KBM-7 (cell line): ENCODE measurements at places on chromosomes 3 and 15.

GRCh38 chr3:56254835-56255234 lies 213.4 kb downstream of the ERC2 start:
- no peak for DNase-seq

DNA sequence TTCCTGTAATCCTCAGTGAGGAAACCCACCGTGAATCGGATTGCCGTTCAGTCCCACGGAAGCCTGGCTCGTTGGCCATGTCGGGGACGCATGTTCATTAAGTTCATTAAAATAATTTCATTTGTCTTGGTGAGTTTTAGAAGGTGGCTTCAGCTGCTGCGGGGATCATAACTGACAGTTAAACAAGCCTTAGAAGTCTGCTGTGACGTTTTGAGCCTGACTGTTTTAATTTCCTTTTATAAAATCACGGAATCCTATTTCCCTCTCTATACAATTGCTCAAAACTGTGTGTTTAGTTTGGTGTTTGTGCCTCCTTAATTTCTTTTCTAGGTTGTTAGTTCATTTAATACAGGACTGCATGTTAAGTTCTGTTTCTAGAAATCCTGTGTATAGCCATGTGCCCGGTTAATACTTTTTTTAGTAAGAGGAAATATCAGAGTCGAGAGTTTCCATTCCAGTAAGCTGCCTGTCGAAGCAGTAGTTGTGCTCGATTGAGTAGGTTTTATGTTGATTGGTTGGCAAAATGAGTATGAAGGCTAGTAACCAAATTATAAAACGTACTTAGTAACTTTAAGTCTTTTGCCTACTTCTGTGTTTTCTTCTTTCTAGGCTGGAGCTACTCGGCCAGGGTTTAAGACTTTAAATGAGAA lies 705 bp downstream of the NIPA2 start:
- peak; percentile 37 for DNase-seq

DNA sequence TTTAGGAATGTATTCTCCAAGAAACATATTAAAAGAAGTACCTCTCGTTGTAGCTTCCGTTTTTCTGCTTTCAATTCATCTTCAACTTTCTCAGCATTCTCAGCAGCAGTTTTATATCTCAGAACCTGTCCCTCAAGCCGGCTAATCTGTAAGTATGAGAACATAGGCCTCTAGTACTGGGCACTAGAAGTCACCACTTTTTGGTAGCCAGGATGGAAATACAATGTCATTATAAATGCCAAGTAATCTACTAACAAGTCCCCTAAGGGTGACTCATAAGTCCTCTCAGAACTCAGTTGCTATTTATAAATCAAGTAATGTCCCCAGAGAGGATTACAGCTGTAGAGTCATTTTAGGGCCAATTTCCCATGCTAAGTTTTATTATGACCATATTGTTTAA lies 61.1 kb downstream of the MLH1 start:
- DNase-seq: peak; percentile 9

DNA sequence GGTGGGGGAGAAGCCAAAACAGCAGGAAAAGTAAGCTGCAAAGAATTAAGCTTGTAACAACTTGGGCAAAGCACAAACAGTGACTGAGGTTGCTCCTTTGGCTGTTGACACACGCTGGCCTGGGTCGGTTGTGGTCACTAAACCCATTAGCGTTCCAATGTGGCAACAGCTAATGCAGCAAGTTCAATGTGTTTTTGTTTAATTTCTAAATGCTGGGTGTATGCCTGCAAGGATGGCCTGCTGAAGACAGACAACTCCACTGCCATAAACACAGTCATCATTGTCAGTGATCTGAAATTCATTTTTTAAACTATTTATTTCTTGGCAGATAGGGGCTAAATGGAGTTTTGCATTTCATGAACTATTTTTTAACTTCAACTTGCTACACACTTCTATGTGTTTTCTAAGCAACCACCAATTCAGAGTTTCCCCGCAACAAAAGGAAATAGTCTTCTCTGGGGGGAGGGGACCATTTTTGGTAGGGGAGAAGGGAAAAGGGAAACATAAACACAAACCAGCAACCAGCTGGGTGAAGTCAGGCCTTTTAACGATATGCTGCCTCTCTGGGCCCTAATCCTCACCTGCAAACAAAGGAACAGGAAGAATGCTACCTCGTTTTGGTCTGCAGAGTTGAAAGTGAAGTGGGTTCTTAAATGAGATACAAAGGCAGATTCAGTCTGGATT lies 34.8 kb upstream of the WNT5A start:
- no peak for DNase-seq

- DNase-seq: no peak
These were observed 30.7 kb downstream of the GTPBP8 start for GRCh38 chr3:113021471-113021870.

DNA sequence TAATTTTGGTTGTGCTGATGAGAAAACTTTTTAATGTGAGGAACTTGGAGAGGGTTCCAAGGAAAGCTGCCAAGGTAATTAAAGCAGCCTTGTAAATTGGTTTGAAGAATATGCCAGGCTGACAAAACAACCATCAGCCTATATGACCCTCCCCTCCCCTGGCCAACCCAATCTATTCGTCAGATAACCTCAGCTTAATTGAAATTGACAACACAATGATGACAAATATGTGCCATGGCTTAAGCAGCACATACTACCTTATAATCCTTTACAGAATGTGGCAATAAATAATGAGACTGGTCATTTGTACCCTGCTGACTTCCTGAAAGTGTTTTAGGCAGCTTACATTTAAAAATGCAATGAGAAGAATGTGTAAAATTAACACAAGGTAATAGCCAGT lies 118.2 kb downstream of the EFHB start:
- DNase-seq: no peak

GRCh38 chr15:67792250-67792942 lies 32.9 kb upstream of the SKOR1 start:
- DNase-seq: no peak

- no peak for DNase-seq
These were observed 7.5 kb downstream of the EXOSC7 start for GRCh38 chr3:44983484-44983941.

DNA sequence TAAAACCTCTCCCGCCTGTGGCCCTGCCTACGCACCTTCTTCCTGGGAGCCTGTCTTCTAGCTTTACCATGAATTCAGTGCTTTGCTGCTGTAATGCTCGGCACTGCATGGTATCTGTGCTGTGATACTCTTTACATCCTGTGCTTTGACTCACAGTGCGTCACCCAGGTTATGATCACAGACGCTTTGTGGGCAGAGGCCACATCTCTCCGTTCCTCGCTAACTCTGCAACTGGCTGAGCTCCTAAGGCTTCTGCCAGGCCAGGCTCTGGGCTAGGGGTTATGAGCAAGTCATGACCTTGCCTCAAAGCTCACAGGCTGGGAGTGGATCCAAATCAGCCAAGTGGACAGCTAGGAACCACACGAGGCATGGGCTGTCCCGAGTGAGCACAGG lies 23.2 kb downstream of the SPTBN5 start:
- no peak for DNase-seq

- DNase-seq: no peak
These were observed 245.4 kb downstream of the GBE1 start for GRCh38 chr3:81516042-81516441.

DNA sequence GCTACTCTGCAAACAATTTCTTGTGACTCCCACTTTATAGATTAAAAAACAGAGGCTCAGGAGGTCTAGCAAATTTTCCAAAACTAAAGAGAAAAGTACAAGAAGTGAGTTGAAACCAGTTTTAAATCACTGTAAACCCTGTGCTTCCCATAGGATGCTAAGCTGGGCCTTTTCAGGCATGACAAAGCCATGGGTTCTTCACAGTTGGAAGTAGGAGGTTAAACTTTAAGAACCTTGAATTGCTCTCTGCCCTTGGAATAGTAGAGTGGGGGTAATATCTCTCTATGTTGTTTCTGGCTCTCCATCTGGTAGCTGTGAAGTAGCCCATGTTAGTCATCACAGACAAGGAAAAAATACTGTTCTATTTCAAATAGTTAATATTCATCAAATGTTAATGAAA lies 193.6 kb upstream of the SATB1 start:
- no peak for DNase-seq

DNA sequence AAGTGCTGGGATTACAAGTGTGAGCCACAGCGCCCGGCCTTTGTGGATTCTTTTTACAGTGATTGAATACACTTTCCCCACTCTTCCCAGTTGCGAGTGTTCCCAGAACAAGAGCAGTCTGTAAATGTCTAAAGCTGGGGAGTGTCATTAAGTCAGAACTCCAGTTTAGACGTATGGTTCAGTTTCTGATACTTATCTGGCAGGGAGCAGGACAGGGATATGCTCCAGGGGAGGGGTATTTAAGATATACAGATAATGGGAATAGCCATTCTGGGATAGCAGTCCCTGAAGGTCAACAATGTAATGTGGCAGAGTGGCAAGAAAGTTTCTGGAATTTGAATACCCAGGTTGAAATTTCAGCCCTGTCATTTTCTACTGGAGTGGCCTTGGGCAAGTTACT lies 164.1 kb downstream of the SSR3 start:
- no peak for DNase-seq

GRCh38 chr3:71348001-71348632 lies 235.4 kb downstream of the FOXP1 start:
- DNase-seq: no peak

DNA sequence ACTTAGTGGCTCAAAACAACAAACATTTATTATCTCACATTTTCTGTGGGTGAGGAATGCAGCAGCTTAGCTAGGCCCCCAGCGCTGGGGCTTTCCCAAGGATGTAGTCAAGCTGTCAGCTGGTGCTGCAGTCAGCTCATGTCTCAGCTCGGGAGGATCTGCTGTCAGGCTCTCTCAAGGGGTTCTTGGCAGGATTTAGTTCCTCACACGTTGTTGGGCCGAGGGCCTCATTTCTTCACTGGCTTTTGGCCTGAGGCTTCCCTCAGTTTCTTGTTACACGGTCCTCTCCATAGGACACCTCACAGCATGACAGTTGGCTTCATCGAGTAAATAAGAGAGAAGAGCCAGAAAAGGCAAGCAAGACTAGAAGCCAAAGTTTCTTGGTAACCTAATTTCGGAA lies 13.7 kb upstream of the U2SURP start:
- DNase-seq: no peak
